Left colon (tissue), 2 donors: ENCODE measurements at places on chromosomes 3 and 15. TPM values are rescaled to one million over a fixed set of nuclear protein-coding genes. Genes with fewer than 3 reads are reported as not detected.
A peak's percentile ranks its signal among the peaks of the same experiment; 100 is the strongest.

CPLX3 gene
- total RNA-seq = 0.15 TPM

DNA sequence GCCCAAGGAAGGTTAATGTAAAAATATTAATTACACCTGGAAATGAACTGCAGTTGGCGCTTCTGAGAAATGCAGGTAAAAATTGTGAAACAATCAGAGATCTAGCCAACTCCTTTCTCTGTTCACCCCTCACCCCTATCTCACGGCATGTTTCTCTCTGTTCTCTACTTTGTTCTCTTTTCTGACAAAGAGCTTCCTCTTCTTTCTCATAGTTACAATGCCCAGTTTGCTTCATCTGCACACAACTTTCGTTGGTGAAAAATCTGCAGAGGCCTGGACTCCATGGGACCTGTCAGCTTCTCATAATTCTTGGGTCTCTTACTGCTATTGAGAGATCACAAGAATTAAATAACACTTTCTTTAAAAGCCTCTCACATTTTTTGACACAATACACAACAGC is 212.9 kb upstream of the LRRN1 start:
- no peak for DNase-seq

GRCh38 chr3:69385723-69386555 is at the start of gene FRMD4B:
FRMD4B (minus strand) TSS chr3:69386088; CDS start chr3:69385989, 99 bp downstream.
- peak; percentile 60 for DNase-seq

DNA sequence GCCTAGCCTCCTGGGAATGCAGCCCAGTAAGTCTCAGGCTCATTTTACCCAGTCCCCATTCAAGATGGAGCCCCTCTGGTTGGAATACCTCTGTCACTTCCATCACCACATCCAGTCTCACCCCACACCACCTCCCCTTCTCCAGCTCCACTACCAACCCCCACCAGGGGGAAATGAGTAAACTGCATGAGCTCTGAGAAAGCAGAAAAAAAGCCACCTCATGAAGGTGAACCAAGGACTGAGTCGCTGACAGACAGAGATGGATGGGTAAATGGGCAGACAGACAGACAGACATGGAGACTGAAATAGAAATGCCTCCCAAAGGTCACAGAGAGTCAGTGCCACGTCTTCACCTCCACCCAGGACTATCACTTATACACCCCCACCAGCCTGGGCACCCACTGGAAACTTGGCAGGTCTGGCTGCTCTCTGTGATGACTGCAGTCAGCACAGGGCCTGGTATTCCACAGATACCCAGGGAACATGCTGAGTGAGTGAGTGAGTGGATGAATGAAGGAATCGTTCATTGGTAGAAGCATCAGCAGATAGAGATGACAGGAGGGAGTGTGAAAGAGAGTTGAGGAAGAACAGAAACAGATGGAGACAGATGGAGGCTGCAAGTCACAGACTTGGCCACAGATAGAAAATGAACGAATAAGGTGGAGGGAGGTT is 4.9 kb upstream of the LOXL1 start:
- DNase-seq = no peak

DNA sequence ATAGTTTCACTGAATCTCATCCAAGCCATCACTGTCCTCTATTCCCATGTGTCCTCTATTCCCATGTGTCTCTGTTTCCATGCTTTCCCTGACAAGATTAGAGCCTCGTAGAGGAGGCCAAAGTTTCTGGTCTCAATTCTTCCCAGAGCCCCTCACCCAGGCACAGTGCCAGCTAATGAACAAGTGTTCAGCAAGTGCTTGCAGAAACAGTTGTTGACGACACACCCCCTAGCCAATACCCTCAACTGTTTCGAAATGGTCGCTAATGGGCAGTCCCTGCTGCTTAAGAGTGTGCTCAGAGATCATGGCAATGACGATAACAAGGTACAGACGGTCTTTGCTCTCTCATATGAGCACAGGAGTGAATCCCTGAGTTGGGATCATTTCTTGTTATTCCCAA is 73.4 kb downstream of the FAM174B start:
- DNase-seq = no peak

DNA sequence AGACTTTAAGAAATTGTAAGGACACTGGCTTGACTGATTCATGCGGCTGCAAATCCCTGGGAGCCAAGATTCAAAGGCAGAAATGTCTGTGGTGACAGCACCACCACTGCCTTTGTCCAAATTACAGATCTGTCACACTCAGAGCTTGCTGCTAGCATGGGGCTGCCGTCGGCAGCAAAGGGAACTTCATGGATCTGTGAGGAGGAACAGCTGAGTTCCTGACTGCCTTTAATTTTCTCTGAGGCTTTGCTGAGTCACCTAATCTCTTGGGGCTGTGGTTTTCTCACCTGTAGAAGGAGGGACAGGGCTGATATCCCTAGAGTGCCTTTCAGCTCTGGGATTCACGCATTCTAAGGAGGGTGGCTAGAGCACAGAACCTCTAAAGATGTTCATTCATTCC is 4.1 kb upstream of the PAK6 start:
- no peak for DNase-seq

- no peak for DNase-seq
These were observed 1.1 kb downstream of the CNBP start for GRCh38 chr3:129182390-129183185.
